ENCODE measurements at places on chromosomes 4 and X.

- DNase-seq = no peak
These were observed 28.0 kb downstream of the NYX start for GRCh38 chrX:41475191-41475590.

DNA sequence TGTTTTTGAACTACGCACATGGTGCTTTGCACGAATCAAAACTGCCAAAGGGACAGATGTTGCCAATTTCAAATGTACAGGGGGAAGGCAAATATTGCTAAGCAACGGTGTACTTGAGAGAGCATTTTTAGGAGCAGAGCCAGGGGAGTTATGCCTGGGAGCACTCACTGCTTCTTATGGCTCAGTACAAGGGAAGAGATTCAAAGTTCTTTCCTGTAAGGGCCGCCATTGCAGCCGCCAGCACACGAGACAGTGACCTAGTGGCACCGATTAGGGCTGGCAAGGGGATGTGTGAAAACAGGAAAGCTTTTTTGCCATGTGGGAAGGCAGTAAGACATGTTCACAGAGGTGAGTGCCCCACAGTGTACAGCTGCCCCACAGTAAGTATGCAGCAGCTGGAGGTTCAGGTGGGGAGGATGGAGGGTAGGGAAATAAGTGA is 133.8 kb downstream of the AFF1 start:
- DNase-seq = no peak

- DNase-seq = no peak
These were observed 69.5 kb downstream of the ACOX3 start for GRCh38 chr4:8370835-8371595.

GRCh38 chr4:163470391-163470790 is 3.2 kb downstream of the TKTL2 start:
- no peak for DNase-seq

- no peak for DNase-seq
These were observed 77.3 kb downstream of the SHROOM4 start for GRCh38 chrX:50736656-50737055.

DNA sequence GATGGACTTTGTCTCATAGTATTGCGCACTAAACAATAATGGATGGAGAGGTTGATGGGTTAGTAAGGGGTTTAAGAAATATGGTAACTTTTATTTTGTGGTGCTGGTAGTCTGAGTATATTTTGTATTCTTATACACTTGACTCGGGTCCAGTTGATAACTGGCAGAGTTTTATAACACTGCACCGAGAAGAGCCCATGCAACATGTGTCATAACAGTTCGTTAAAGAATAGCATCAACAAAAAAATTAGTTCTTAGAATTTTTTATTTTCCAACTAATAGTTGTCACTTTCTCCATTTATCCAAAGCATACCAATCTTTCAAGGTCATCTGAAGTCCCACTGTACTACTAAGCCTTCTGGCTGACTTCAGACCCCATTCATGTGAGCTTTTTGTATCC is 175.1 kb downstream of the SOWAHB start:
- no peak for DNase-seq

DNA sequence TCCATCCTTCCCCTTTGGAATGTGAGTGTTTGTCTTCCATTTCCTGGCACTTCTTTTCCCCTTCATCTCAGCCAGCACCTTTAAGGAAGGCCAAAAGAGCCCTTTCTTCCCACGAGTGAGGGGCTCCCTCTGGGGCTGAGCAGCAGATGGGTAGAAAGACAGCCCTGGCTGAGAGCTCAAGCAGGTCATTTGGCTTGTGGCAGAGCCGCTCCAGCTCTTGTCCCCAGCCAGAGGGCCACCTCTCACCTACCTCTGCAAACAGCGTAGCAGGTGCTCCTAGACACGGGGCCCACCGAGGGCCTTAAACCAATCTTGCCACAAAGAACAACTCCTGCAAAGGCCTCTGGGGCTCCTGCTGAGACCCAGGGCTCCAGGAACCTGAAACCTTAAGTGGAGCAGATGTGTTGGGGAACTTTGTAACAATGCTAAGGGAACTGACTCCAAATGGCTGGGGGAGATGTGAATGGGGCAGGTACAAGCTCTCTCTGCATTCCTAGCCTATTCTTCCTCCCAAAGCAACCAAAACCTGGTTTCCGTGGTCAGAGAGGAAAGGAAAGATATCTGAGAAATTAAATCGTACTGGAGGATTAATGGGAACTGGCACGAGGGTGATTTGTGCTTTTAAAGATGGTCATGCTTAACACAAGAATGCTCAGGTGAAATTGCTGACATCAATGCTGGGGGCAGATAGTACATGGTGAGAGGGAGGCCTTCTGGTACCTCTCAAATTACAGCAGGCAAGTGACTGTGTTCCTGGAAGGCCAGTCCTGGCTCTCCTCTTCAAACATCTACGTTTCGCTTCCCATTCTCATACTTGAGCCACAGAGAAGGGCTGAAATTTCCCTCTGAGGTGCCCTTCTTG is 27.0 kb downstream of the TFDP3 start:
- DNase-seq = no peak

- DNase-seq = no peak
These were observed 49.4 kb upstream of the GUCY1A1 start for GRCh38 chr4:155617296-155617695.

GRCh38 chrX:66912417-66912816 is 273.5 kb upstream of the EDA2R start:
- DNase-seq = no peak

DNA sequence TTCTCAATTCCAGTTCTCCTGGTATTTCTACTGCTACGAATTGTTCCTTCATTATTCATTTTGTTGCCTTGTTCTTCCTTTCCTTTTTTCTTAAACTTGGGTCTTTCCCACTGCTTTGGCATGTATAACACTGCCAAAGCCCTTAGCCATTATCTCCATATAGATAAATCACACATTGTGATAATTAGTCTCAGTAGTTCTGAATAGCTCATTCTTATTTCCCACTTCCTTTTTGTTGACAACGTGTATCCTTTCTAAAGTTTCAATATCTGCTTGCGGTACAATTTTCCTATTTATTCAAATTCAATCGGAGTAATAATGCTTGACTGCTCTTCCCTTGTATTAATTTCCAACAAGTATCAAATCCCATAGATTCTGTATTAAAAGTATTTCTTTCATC is 14.5 kb upstream of the CAMK2D start:
- DNase-seq = no peak

DNA sequence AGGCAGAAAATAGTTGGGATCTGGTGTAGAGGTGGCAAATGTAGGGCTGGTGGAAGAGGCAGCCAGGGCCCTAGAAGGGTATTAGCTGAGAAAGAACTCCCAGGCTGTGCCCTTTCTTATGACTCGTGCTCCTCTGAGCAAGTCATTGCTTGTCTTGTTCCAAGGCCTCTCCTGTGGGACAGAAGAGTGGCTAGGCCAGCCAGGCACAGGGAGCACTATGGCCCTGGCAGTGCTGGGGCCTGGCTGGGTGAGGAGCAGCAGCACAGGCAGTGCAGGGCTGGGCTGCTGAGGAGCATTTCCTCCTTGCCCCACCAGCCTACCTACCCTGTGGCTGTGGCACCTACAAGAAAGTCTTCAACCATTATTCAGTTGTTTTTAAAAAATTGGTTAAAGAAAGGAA is 298.5 kb upstream of the NR3C2 start:
- no peak for DNase-seq

DNA sequence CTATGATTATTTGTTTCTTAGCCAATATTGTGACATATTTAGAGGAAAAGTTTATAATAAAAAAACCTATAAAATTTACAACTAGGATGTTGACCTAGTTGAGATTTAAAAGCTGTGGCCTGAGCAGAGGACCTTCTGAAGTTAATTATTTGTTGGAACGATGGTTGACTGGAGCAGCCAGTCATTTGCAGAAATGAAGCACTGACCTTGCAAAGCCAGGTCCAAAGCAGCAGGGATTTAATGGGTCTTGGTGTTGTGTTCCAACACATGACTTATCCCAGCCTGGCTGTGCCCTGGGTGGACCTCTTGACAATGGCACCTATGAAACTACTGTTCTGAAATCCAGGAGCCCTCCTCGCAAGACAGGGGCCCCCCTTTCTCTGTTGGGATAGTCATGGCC is 235.2 kb downstream of the FRAS1 start:
- DNase-seq = no peak

DNA sequence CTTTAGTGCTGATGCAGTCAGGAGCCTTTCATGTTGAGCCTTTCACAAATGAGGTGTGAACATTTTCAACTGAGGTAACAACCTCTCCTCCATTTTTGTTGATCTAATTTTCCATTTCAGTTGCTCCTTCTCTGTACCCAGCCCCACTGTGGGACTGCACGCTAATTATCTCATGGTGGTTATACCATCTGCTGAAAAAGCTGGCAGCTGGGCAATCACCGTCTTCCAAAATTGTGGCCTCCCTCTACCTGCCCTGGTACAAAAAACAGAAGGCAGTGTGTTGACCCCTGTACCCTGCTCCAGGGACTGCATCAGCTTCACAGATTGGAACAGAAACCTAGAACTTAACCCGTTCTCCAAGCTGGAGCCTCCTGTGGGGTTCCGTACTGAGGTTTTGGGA is 72.4 kb upstream of the LONRF3 start:
- no peak for DNase-seq

DNA sequence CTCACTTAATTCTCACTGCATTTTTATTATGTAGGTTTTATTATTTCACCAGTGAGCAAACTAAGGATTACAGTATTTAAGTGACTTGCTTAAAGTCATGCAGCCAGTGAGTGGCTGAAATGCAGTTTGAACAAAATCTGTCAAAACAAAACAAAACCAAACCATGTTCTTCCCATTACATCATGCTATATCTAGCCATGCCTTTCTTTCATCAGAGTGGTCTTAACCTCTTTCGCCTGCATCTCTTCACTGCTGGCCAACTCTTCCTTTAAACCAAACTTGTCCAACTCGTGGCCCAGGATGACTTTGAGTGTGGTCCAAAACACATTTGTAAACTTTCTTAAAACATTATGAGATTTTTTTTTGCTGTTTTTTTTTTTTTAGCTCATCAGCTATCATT is 223.2 kb downstream of the PCDH7 start:
- DNase-seq = no peak

GRCh38 chrX:119954374-119954773 is 10.8 kb upstream of the NKAP start:
- DNase-seq = no peak

Data from activated effector memory CD4-positive, alpha-beta T cell treated with anti-CD3 and anti-CD28 coated beads, Interleukin-2, amount 50 U/mL, for 16 hours (primary cell).